SW480 (cell line): ENCODE measurements at places on chromosomes 4 and X.

DNA sequence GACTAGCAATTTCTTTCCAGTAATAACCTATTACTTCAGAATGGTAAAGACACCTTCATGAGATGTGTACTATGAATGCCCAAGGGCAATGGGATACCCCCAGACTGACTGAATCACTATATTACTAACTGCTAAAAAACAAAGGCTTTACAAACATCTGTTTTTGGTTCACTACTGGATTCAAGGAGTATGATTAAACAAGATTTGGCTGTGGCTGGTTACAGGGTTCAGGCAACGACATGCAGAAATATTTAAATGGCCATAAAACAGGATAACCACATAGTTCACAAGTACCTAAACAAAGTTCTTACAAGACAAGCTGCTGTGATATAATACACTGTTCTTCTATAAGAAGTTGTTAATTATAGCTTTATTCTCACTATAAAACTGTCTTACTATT, 128.2 kb downstream of the FRYL start:
- no peak for DNase-seq

DNA sequence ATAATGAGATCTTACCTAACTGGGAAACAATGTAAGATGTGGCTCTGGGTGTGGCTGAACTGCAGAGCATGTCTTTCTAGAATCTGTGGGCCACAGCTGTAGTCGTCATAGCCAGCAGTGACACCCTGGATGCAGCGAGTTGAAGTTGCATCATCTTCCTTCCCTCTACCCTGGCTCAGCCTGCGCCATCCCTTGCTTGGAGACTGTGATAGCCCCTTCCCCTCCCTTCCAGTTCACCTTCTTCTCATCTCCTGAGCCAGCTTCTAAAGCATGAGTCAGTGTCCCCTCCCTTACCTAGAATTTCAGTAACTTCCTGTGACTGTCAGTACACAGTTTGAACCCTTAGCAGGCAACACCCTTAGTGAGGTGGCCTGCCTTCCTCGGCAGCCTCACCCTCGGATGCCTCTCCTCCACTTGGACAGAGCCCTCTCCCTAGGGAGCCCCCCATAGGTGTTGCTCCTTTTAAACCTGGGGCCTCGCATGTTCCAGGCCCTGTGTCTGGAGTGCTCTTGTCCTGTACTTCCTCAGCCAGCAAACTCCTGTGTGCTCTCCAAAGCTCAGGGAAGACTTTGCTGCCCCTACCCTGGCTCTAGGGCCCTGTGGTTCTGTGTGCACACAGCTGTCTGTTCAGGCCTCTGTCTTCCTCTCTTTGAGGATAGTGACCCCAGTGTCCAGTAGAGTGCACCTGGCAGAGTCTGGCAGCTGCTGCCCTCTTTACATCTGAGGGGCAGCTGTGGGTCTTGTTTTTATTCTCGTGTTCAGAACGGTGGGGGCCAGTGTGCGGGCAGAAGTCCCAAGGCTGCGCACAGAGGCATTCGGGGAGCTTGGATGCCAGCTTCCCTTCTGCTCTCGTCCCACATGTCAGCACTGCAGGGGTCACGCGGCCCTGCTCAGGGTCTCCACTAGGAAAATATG, 43.7 kb upstream of the TADA2B start:
- DNase-seq, result peak; percentile 81

- DNase-seq, result no peak
These were observed 589.8 kb downstream of the PDHA2 start for GRCh38 chr4:96429657-96430056.

- DNase-seq, result no peak
These were observed 56.3 kb downstream of the DTHD1 start for GRCh38 chr4:36337665-36338185.

- no peak for DNase-seq
These were observed 5.9 kb downstream of the HGFAC start for GRCh38 chr4:3447431-3448395.

GRCh38 chr4:38210396-38211114, 250.4 kb downstream of the PTTG2 start:
- no peak for DNase-seq

DNA sequence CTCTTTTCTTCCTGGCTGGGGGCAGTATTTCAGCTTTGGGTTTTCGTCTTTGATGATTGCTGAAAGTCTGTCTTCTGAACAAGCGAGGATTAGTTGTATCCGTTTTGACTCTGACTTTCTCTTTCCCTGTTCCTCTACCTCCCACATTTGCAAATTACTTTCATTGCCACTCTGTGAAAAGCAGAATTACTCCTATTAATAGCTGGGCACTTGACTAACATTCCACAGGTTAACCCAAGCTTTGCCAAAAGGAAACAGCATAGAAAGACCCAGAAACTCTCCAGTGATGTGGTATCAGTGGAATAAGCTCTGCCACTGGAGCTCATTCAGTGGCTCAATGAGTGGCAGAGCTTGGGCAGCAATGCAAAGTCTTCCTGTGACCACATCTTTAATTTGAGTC, 238.9 kb downstream of the PALLD start:
- DNase-seq, result no peak

DNA sequence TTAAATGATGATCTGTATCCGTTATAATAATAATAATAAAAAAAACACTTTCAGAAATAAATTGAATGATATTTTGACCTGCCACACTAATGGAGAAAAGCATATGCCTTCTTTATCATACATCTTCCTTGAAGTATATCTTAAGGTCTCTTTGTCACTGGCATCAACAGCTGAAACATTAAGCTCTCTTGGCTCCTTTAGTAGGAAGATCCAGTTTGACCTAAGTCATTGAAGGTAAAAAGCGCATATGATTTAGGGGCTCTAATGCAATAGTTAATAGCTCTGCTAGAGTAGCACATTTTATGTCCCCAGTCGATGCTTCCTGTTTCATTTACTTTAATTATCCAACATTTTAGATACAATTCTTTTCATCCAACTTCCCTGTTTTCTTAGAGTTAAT, 1010.8 kb downstream of the STPG2 start:
- DNase-seq, result no peak

DNA sequence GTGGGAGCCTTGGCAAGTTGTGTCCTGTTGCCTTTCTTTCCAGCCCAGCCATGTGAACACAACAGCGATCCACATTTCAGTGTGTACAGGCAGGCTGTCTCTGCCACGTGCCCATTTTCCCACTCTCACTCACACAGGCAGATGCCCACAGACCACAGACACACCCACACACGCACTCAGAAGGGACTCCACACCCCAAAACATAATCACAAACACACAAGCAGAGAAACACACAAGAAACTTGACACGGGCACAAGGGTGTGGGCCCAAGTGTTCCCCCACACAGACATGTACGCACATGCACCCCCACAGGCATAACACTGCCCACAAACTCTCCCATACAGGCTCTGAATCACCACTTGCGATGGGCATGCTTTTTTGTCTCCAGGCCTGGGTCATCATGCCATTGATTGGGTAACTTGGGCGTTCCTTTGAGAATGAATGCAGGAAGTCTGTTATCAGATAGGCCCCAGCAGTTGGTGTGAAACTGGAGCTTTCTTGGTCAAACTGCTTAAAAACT, 84.3 kb downstream of the NBDY start:
- peak; percentile 1 for DNase-seq

DNA sequence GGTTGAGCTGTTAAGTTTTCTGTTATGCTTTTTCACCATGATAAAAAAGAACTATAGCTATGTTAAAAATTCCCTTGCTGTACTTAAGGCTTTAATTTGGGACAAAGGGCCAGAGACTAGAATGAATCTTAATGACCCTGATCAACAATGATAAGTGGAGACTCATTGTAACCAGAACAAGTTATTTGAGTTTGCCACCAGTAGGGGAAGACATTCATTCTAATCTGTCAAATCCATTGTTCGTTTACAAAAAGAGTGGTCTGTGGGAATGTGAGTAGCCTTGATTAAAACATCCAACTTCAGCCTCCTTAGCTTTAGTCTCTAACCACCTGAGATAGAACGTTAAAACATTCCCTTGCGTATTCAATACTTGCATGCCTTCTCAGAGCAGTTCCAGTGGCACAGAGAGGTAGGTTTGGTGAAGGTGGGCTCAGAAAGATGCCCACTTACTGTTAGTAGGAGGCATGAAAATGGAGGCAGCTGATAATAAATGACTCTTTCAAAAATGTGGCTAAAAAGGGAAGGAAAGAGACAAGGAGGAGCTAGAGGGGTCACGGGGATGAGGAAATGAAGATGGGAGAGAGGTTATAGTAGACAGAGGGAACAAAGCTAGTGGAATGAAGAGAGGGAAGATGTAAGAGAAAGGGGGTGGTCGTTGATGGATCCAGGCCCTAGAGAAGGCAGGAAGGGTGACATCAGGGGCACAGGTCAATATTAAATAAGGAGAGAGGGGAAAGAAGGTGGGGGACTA, 66.2 kb downstream of the EGF start:
- no peak for DNase-seq

DNA sequence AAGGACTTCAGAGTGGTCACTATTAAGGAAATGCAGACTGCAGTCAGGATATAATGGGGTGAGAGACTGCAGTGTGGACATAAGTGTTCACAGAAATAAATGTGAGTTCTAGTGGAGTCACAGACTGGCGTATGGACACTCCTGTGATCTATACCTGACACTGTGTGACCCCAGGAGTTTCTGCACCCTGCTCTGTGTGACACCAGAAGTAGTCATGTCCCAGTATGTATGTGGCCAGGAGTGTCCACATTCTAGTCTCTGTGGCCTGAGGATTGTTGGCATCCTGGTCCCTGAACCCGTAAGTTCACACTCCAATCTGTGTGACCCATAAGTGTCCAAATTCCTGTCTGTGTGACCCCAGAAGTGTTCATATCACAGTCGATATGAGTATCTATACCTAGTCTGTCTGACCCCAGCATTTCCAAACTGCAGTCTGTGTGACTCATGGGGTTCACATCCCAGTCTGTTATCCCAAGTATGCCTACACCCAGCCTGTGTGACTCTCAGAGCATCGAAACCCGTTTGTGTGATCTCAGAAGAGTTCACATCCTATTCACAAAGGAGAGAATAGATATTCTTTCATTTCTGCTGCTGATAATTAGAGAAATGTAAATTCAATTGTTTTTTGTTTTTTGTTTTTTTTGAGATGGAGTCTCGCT, 16.3 kb downstream of the WDR13 start:
- DNase-seq, result no peak
